ENCODE measurements at places on chromosomes 6 and 20. TPM values are rescaled to one million over a fixed set of nuclear protein-coding genes. Genes with fewer than 3 reads are reported as not detected.

ARMH2 gene
- total RNA-seq, result not detected

FLOT1 gene
- total RNA-seq, result 190 TPM

LST1 gene
- total RNA-seq, result 23.8 TPM

SOX18 gene
- total RNA-seq, result 70.5 TPM

TSHZ2 gene
- 60.5 TPM for total RNA-seq

MLN gene
- total RNA-seq, result not detected

POM121L2 gene
- not detected for total RNA-seq

ZNF391 gene
- total RNA-seq, result 3.5 TPM

ACOT13 gene
- total RNA-seq, result 17.0 TPM

CTAGE9 gene
- not detected for total RNA-seq

CRISP2 gene
- total RNA-seq, result not detected

LGSN gene
- total RNA-seq, result not detected

ATP5F1E gene
- 71.3 TPM for total RNA-seq

OR2H1 gene
- not detected for total RNA-seq

GATA5 gene
- total RNA-seq, result 0.19 TPM

ZBTB2 gene
- 10.7 TPM for total RNA-seq

CRIP3 gene
- 0.58 TPM for total RNA-seq

ADGB gene
- not detected for total RNA-seq

RAD21L1 gene
- total RNA-seq, result not detected

C20orf141 gene
- total RNA-seq, result 0.84 TPM

ROS1 gene
- not detected for total RNA-seq

LAMA5 gene
- total RNA-seq, result 126 TPM

CTSA gene
- 160 TPM for total RNA-seq

ADGRG6 gene
- total RNA-seq, result 8.0 TPM

MAPK14 gene
- 94.4 TPM for total RNA-seq

BPIFB4 gene
- not detected for total RNA-seq

KHDC1 gene
- 0.35 TPM for total RNA-seq

CFAP61 gene
- total RNA-seq, result 0.61 TPM

CLVS2 gene
- not detected for total RNA-seq

EEF1A2 gene
- total RNA-seq, result 1.2 TPM

CALHM4 gene
- total RNA-seq, result not detected

MED23 gene
- total RNA-seq, result 19.3 TPM

DNAH8 gene
- total RNA-seq, result not detected

FAM120B gene
- total RNA-seq, result 27.8 TPM

MOCS1 gene
- 70.0 TPM for total RNA-seq

DZANK1 gene
- total RNA-seq, result 1.3 TPM

LHFPL5 gene
- total RNA-seq, result not detected

RING1 gene
- total RNA-seq, result 32.6 TPM

SYNDIG1 gene
- total RNA-seq, result 0.77 TPM

GPLD1 gene
- 11.0 TPM for total RNA-seq

ADAT2 gene
- 8.3 TPM for total RNA-seq

PAK5 gene
- not detected for total RNA-seq

TREML2 gene
- 1.0 TPM for total RNA-seq

SLC44A4 gene
- total RNA-seq, result 0.51 TPM

HSD17B8 gene
- total RNA-seq, result 5.3 TPM

HEY2 gene
- total RNA-seq, result 1.3 TPM

SLC13A3 gene
- 1.5 TPM for total RNA-seq

APCDD1L gene
- total RNA-seq, result not detected

PKHD1 gene
- not detected for total RNA-seq

UBD gene
- not detected for total RNA-seq

ADAM33 gene
- 30.7 TPM for total RNA-seq

ANKS1A gene
- total RNA-seq, result 21.9 TPM

DLL1 gene
- total RNA-seq, result 23.8 TPM

DHX35 gene
- total RNA-seq, result 8.4 TPM

GCNT2 gene
- 3.0 TPM for total RNA-seq

NOL4L gene
- total RNA-seq, result 21.5 TPM

GLYATL3 gene
- total RNA-seq, result not detected

TINAG gene
- total RNA-seq, result not detected

EFCAB8 gene
- 0.39 TPM for total RNA-seq
